ENCODE measurements at places on chromosomes 4 and X.

- no peak for DNase-seq
Measured at GRCh38 chrX:113033966-113034680, 193.5 kb upstream of the AMOT start.

DNA sequence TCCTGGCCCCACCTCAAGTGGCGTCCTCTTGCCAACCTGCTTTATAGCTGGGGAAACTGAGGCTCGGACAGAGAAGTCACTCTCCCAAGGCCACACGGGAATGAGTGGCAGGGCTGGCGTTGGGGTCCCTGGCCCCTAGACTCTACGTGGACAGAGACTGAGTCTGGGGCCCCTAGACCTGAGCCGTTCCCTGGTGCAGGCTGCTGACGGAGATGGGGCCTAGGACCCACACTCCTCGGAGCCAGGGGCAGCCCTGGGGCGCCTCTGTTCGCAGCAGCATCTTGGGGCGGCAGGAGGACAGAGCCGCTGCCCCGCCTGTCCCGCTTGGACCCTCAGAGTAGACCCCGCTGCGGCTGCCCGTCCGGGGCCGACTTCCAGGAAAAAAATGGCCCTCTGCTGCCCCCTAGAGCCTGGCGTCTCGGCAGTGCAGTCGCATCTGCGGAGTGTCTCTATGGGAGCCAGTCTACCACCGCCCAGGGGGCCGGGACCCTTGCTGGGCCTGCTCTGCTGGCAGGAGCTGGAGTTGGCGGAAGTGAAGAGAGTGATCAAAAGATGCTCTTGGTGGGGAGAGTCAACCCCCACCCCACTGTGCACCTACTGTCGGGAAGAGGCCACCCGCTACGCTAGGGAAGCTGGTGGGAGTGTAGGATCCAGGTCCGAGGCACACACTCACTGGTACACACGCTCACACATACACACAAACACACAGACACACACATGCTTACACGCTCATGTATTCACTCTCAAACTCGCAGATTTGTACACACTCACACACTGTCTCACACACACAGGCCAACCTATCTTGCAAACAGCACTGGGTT, 220.1 kb downstream of the AFAP1 start:
- peak; percentile 63 for DNase-seq

- DNase-seq: no peak
Measured at GRCh38 chr4:140697709-140698560, 58.2 kb downstream of the TBC1D9 start.

GRCh38 chr4:42309361-42310260, 87.7 kb upstream of the SHISA3 start:
- no peak for DNase-seq

DNA sequence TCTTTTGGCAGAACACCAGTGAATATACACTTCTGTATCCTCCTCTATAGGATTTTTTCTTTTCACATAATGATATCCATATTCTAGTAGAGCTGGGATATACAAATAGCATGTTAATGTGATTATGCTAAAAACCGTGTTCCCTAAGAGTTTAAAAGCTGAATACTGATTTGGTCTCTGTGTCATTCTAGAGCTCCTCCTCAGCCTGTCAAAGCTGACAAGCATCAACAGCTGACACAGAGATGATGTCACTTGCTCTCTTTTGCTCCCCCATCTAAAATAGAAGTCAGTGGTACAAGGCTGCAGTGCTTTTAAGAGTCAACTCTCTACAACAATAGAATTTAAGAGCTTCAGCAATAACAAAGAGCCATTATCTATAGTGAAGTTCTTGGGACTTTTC, 17.1 kb upstream of the HERC3 start:
- no peak for DNase-seq

DNA sequence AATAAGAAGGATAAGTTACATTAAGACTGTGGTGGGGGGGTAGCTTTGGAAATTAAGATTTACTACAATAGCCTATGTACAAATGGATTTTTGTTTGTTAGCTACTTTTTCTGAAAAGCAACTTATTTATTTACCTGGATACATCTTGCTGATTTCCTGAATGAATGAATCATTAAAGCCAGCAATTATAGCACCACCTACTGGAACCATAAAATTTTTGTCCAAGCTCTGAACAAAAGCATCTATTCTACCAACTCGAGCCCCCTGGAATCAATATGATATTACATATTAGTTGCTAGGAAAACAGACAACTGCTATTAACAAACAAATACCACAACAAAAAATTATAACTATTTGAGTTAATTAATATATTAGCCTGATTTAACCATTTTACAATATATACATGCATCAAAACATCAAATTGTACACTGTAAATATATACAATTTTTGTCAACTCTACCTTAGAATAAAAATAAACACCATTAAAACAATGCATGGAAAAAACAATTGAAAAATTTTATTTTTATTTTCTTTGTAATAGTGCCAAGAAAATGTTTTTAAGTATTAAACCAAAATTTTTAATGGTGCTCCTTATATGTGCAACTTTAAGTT, 15.3 kb downstream of the SEPSECS start:
- no peak for DNase-seq

DNA sequence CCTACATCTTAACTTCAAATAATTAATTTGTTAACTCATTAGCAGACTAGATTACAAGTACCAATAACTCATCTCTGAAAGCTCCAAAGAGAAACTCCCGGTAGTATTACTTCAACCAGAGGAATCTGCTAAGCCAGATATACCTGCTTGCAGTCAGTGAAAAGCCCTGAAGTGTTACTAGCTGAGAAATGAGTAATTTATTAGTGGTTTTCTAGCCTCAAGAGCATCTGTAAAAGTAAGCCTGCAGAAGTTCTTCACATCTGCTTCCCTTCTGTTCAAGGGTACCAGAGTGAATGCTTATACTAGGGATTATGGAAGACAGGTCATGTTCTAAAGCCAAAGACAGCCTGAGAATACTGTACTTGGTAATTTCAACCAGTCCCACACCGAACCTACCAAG, 34.7 kb downstream of the IRS4 start:
- DNase-seq: no peak

- DNase-seq: no peak
Measured at GRCh38 chr4:182807346-182807745, 109.8 kb downstream of the DCTD start.

- DNase-seq: no peak
Measured at GRCh38 chr4:1873776-1874175, 2.6 kb downstream of the NSD2 start.

GRCh38 chr4:180084561-180084960, 2158.6 kb upstream of the TENM3 start:
- DNase-seq: no peak

DNA sequence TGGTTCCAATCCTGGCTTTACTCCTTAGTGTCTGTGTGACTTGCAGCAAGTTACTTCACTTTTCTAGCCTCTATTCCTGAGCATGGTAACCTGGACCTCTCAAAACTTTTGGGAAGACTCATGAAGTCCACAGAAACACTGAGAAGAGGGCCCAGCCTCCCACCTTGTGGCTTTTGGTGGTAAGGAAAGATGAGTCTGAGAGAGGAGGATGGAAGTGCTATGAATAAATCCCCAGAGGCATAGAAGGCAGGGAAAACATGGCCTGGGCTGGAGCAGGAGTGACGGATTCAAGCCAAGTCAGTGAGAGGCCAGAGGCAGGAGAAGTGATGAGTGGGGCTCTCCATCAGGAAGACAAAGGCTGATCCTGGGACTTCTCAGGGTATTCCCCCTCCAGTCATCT, 10.9 kb upstream of the MAGEA4 start:
- DNase-seq: no peak

- peak; percentile 0 for DNase-seq
Measured at GRCh38 chrX:50638123-50638522, 167.5 kb upstream of the DGKK start.

DNA sequence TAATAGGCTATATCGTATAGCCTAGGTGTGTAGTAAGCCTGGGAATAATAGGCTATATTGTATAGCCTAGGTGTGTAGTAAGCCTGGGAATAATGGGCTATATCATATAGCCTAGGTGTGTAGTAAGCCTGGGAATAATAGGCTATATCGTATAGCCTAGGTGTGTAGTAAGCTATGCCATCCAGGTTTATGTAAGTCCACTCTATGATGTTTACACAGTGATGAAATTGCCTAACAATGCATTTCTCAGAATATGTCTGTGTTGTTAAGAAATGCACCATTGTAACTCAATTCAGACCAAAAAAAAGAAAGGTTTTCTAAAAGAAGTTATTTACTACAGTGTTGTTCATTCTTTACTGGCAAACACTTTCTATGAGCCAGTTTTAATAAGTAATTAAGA, 1387.2 kb downstream of the STIM2 start:
- no peak for DNase-seq

DNA sequence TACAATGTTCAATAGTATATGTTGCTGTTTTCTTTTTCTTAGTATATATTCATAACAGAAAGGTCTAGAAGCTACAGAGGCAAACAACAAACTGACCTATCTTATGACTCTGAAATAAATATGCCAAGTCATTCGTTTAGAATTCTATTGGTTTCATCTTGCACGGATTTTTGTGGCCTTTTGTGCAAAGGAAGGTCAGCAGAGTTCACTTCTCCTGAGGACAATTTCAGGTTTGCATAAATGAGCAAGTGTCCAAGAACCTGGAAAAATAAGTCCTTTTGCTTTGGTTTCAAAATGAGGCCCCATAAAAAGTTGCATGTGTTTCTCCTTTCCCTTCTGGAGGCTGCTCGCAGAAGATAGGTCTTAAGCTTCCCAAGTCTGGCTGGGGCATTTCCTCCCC, 156.9 kb downstream of the APBB2 start:
- DNase-seq: no peak

GRCh38 chr4:188012426-188012945, 16.9 kb downstream of the ZFP42 start:
- DNase-seq: no peak

- no peak for DNase-seq
Measured at GRCh38 chr4:20086799-20087521, 164.7 kb upstream of the SLIT2 start.

DNA sequence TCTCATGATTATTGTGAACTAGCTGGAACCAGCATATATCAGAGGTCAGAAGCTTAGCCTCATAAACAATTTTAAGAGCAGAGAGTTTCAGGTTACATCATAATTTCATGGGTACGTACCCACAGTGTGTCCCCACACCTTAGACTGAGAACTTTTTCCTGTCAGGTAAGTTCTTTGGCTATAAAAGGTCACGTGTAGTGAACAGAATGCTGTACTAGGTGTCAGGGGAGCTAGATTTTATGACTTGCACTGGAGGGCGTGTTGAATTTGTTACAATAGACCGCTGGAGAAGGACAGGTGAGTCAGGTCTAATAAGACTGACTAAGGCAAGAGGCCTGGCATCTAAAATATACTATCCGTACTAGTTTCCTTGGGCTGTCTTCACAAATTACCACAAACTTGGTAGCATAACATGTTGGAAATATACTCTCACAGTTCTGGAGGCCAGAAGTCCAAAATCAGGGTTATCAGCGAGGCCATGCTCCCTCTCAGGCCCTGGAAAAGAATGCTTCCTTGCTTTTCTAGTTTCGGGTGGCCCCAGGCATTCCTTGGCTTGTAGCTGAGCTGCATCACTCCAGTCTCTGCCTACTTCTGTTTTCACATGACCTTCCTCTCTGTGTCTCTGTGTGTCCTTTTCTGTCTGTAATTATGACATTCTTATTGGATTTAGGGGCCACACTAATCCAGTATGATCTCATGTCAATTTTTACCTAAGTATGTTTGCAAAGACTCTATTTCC, 512.0 kb upstream of the NR3C2 start:
- DNase-seq: no peak

DNA sequence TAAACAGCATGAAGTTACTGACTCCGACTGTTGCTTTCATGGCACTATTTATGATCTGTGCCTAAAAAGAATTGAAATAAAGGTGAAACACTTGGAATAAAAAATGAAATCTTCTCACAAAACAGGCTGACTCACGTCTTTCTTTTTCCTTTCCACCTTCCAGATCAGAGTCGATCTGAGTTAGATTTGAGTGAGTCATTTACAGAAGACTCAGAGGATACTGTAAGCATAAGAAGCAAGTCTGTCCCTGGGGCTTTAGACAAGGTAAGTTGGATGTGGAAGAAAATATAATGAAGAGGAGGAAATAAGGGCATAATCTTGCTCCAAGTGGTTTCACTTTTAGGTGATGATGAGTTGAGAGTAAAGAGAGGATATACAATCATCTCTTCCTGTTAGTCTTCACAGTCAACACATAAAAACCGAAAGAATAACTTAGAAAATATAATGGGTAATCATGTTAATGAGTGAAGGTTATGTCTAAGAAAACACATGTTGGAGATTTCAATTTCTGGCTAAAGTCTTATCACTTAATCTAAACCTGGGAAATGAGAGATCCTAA, 89.7 kb downstream of the SYTL5 start:
- DNase-seq: no peak

DNA sequence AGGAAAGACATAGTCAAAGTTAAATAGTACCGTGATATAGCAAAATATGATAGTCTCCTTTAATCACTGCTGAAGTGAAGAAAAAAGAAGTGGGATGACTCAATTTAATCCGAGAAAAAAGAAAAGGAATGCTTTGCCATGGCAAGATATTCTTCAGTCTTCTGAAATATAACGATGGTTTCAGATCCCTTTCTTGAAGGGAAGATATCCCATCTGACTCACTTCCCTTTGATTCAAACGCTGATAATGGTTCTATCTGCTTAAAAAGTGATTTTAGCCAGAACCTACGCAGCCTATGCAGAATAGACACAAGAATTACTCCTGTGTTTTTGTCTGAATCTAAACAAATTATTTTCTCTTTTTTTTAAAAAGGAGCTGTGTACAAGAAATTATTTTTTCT, 68.1 kb upstream of the FTHL17 start:
- no peak for DNase-seq

DNA sequence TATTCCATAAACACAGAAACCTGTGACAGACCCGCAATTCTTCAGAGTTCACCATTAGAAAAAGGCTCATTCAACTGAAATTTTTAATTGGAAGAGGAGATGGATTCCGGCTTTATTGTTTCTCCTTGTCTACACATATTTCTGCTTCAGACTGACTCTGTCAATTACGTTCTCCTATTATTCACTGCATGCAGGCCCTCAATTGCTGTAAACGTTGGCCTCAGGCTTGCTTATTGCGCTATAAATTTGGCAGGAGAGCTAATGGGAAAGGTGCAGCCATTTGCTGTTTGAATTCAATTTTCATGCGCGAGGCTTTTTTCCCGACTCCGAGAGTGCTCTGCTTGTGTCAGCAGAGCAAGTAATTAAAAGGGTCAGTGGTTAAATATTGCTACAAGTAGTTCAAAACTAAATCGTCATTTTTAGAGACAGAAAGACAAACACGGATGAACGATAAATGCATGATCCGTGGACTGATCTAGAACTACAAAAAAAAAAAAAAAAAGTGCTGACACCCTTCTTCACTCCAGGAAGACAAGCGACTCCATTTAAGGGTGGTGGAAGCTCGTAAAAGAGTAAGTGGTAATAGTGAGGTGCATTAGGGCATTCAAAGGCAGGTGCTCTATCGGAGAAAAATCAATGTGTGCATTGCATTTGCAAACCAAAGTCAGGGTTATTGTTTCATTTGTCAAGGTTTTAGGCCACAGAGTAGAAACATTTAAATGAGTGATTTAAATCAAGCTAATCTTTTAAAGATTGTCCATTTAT, 841.6 kb upstream of the FRG1 start:
- DNase-seq: no peak
